CD8-positive, alpha-beta memory T cell (primary cell): ENCODE measurements at places on chromosomes 3 and 15. TPM values are rescaled to one million over a fixed set of nuclear protein-coding genes. Genes with fewer than 3 reads are reported as not detected.

DNA sequence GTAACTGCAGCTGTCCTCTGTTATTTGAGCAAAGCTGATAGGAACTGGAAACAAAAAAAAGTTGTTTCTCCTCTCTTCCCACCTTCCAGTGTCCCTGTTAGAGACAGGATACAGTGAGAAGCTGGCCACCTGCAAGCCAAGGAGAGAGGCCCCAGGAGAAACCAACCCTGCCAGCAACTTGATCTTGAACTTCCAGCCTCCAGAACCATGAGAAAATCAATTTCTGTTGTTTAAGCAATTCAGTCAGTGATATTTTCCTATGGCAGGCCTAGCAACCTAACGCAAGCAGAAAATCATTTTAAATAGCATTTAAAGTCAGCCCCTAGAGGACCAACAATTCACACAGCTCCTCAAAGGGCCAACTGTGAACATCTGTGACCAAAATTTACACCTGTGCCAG is 291.3 kb downstream of the OXSM start:
- DNase-seq, result no peak

- no peak for DNase-seq
These were observed 380.8 kb downstream of the GRM7 start for GRCh38 chr3:7241584-7242302.

GRCh38 chr3:187375581-187375980 is 7.4 kb downstream of the RTP4 start:
- DNase-seq, result no peak

DNA sequence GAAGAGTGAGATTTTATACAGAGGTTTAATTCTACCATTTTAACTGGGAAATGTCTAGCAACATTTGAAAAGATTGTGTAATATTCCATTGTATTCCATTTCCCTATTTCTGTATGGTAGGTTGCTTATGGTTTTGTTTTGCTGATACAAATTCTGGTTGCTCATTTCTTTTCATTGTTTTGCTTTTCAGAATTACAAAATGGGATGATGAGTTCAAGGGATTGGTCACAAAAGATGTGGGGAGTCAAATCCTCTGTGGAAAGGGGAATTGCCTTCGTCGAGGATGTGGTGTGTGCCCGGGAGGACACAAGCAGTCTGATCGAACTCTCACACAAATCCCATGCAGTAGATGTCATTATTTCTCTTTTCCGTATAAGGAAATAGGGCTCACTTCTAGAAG is 18.3 kb downstream of the SLCO3A1 start:
- no peak for DNase-seq

- DNase-seq, result no peak
These were observed 593.9 kb downstream of the PYDC2 start for GRCh38 chr3:192054881-192055280.

DNA sequence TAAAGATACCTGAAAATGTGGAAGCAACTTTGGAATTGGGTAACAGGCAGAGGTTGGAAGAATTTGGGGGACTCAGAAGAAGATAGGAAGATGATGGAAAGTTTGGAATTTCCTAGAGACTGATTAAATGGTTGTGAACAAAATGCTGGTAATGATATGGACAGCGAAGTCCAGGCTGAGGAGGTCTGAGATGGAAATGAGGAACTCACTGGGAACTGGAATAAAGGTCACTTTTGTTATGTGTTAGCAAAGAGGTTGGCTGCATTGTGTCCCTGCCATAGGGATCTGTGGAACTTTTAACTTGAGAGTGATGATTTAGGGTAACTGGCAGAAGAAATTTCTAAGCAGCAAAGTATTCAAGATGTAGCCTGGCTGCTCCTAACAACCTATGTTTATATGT is 13.0 kb downstream of the MITF start:
- no peak for DNase-seq

GRCh38 chr3:9067352-9067975 is 104.2 kb upstream of the RAD18 start:
- no peak for DNase-seq

GRCh38 chr15:57037548-57037947 is 119.1 kb downstream of the TCF12 start:
- no peak for DNase-seq

DNA sequence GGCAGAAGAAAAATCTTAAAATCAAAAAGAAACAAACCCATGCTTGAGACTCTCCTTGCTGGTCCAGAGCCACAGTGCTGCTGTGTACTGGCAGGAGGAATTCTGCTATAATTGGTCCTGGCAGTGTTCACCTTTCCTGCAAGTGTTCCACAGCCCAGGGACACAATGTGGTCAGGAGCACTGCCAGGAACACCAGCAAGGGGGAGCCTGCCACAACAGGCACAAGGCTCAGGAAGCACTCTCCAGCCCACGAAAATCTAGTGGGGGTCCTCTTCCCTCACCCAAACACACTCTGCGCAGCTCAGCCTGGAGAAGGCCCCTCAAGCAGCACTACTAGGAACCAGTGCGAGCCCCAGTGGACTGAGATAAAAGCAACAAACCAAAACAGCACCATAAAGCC is 92.9 kb downstream of the UBE3A start:
- no peak for DNase-seq

DNA sequence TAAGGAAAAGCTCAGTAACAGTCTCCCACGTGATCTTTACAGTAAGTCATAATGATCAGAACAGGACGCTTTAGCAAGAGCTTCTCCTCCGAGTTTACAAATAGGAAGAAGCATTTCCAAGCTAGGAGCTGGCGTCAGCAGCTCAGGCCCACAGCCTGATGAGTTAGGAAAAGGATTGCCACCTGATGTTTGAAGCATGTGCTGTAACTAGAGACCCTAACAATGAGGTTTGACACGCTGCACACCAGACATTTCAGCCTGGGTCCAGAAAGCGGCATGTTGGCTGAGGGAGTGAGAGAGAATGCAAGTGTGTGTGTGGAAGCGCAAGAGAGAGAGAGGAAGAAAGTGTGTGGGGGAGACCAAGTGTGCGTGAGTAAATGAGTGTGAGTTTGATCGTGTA is 47.3 kb downstream of the TLE3 start:
- DNase-seq, result no peak

- DNase-seq, result no peak
These were observed 13.6 kb downstream of the IGDCC4 start for GRCh38 chr15:65409036-65409631.

DNA sequence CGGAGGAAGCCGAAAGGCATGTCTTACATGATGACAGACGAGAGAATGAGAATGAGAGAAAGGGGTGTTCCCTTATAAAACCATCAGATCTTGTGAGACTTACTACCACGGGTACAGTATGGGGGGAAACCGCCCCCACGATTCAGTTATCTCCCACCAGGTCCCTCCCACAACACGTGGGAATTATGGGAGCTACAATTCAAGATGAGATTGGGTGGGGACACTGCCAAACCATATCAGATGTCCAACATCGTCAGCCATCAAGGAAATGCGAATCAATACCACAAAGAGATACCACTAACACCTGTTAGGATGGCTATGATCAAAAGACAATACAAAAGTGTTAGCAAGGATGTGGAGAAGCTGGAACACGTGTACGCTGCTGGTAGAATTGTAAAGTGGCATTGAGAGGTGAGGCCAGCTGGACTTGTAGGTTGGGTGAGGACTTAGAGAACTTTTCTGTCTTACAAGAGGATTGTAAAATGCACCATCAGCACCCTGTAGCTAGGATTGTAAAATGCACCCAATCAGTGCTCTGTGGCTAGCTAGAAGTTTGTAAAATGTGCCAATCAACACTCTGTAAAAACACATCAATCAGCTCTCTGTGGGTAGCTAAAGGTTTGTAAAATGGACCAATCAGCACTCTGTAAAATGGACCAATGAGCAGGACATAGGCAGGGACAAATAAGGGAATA is 37.5 kb downstream of the VGLL4 start:
- no peak for DNase-seq

- no peak for DNase-seq
These were observed 97.9 kb upstream of the NANOGP8 start for GRCh38 chr15:35182841-35183479.

- DNase-seq, result no peak
These were observed 35.3 kb downstream of the MKRN2 start for GRCh38 chr3:12591997-12592715.

DNA sequence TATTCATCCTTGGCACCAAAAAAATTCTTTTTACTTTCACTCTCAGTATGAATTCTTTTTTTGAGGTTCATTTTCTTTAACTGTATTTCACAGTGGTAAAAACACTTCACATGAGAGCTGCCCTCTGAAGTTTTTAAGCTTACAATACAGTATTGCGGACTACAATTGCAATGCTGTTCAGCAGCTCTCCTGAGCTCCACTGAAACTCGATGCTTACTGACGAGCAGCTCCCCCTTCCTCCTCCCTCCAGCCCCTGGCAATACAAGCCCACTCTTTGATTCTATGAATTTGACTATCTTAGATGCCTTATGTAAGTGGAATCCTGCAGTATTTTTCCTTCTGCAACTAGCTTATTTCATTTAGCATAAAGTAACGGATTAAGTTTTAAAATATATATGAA is 183.4 kb downstream of the ADAMTS17 start:
- DNase-seq, result no peak

DNA sequence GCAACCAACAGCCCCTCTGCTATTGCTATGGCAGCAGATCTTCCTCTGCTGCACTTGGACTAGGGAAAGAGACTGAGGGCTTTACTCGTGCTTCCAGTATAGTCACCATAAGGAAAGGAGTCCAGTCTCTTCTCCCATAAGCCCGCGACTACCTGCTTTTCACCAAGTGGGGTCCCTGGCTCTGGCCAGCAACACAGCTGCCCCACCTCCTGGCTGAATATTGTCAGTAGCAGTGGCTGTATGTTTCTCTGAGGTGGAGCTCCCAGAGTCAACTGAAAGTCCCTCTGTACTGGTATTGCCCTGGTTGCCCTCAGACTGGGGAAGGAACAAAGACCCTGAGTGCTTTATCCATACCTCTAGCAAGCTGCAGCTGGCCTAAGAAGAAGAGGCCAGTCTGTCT is 719.6 kb downstream of the SQOR start:
- no peak for DNase-seq

GRCh38 chr15:73965094-73965757 is 26.9 kb downstream of the STOML1 start:
- DNase-seq, result no peak

- no peak for DNase-seq
These were observed 4.1 kb upstream of the CALML4 start for GRCh38 chr15:68209272-68209671.

DNA sequence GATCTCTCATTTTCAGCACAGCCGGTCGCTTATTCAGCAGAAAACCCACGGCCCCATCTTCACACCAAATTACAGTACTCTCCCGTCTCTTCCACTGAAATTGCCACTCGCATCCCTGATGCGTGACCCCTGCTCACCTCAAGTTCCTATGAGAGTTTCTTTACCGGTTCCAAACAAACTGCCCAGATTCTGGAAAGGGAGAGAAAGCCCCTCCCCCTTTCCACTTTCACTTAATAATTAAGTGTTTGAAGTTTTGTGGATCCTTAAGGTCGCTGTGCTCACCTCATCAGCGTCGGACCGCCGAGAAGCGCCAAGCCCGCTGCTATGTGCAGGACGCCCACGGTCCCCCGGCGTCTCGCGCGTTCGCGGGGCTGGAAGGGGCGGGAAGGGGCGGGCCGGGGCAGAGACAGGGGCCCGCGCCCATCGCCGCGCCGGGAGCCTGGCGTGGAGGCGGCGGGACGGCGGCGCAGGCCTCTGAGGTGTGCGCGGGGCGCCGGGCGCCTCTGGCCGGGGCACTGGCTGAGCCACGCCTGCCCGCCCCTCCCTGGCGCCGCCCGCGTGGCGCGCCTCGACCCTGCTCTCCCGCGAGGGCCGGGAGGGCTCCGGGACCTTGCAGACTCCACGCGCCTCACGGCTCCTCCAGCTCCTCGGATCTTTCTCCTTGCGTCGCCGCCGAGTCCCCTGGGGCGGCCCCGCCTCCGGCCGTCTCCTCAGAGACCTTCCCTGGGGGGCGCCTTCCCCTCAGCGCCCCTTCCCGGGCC is at the start of gene GPR156:
Gene GPR156, minus strand, starts transcription at position 476 of the 761 bp plus-strand sequence. CDS start 41,124 bp downstream, outside the sequence.
- no peak for DNase-seq

GRCh38 chr3:127808197-127808596 is 14.1 kb downstream of the MGLL start:
- no peak for DNase-seq

GRCh38 chr3:94285872-94286271 is 223.0 kb downstream of the NSUN3 start:
- no peak for DNase-seq

DNA sequence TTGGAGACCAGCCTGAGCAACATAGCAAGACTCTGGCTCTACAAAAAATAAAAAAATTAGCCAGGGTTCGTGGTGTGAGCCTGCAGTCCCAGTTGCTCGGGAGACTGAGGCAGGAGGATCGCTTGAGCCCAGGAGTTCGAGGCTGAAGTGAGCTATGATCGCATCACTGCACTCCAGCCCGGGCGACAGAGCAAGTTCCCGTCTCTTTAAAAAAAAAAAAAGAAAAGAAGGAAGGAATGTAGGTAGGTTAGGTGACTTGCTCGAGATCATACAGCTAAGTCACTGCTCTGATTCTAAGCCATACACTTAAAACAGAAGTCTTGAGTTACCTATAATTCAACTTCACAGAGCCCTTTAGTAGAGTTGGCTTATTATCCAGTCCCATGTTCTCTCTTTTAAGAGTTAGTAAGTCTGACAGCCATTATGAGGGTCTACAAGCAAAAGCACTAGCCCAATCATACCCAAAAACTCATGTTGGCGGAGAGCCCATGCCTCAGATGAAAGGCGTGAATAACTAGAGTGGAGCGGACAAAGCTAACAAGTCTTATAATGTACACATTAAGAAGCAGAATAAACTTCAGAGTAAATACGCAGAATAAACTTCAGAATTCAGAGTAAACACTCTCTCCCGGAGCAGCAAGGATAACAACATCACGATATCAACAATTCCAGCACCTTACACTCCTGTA is 768 bp downstream of the AAGAB start:
- no peak for DNase-seq

- DNase-seq, result no peak
These were observed 4.6 kb downstream of the PPM1M start for GRCh38 chr3:52250122-52250521.

GRCh38 chr3:42051384-42052131 is 39.6 kb upstream of the TRAK1 start:
- DNase-seq, result no peak

GRCh38 chr3:127749361-127749760 is 73.0 kb downstream of the MGLL start:
- DNase-seq, result no peak

GRCh38 chr3:3821777-3822176 is 22.5 kb downstream of the LRRN1 start:
- no peak for DNase-seq

CAMP gene
- not detected for total RNA-seq

FBXO45 gene
- total RNA-seq, result 29.3 TPM

MED12L gene
- total RNA-seq, result 1.8 TPM

ADAM10 gene
- 86.6 TPM for total RNA-seq

LRRC34 gene
- 2.4 TPM for total RNA-seq

HIGD2B gene
- 0.33 TPM for total RNA-seq

KBTBD12 gene
- total RNA-seq, result not detected

IL5RA gene
- 0.70 TPM for total RNA-seq

KIAA1143 gene
- 41.7 TPM for total RNA-seq

MLF1 gene
- 3.8 TPM for total RNA-seq

GABRR3 gene
- total RNA-seq, result not detected

FBXO22 gene
- 57.8 TPM for total RNA-seq

CCR4 gene
- total RNA-seq, result 113 TPM

RPL32 gene
- 2,528 TPM for total RNA-seq
